ENCODE measurements at places on chromosomes 12 and 14.

- no peaks in the 10 kb centered on the region for H3K4me1 ChIP-seq
- no peak overlapping the region for H3K4me3 ChIP-seq
- DNase-seq: no peak
Observed at GRCh38 chr14:50649691-50650090, 18.4 kb downstream of the SAV1 start.

DNA sequence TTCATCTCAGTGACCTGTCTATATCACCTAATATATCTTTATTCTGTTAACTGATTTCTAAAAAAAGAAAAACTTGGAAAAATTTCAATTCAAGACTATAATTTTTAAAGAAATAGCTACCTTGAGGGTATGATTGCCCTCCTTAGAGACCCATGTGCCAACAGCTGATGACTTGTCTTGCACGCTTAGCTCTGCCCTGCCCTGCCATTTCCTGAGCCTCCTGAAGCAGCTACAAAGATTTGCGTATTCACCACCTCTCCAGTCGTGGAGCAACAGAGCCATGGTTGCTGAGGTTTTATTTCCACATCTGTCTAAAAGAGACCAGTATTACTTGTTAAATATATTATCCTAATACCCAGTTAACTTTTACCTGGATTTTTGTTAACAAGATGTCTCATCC is 91.7 kb upstream of the ATF1 start:
- no peaks in the 10 kb centered on the region for H3K27me3 ChIP-seq
- no peak for DNase-seq
- H3K4me3 ChIP-seq: no peak overlapping the region
- no peaks in the 10 kb centered on the region for H3K4me1 ChIP-seq
- H3K36me3 ChIP-seq: peaks cover 4% of the 10 kb centered on the region
- H3K27ac ChIP-seq: no peak overlapping the region

- H3K4me1 ChIP-seq: peaks cover 20% of the 10 kb centered on the region
- peak overlapping the region; percentile 60 for H3K4me3 ChIP-seq
- H3K27ac ChIP-seq: peak overlapping the region; percentile 94
- peak; percentile 41 for DNase-seq
- peaks cover 5% of the 10 kb centered on the region for H3K36me3 ChIP-seq
Observed at GRCh38 chr12:9864913-9865675, 4.1 kb downstream of the CLEC2B start.

DNA sequence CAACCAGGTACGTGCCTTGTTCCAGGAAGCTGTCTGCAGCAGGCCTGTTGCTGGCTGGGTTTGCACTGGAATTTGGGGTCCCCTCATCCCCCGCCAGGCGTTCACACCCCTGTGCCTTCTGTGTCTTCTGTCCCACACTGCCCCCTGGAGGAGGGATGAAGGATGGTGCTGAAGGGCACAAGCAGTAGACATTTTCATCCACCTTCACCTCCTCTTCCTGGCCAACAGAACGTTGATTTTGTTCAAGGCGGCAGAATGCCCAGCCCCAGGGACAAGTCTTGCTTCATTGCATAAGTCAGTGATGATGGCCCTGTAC is 122.1 kb downstream of the CALM1 start:
- H3K27ac ChIP-seq: no peak overlapping the region
- no peaks in the 10 kb centered on the region for H3K36me3 ChIP-seq
- peak; percentile 57 for DNase-seq
- no peaks in the 10 kb centered on the region for H3K4me1 ChIP-seq

- H3K4me1 ChIP-seq: no peaks in the 10 kb centered on the region
- no peak overlapping the region for H3K27ac ChIP-seq
- DNase-seq: no peak
- no peaks in the 10 kb centered on the region for H3K27me3 ChIP-seq
Observed at GRCh38 chr12:81987371-81987770, 228.2 kb upstream of the PPFIA2 start.

GRCh38 chr14:22668863-22669262 is 24.7 kb upstream of the OR6J1 start:
- no peak overlapping the region for H3K27ac ChIP-seq
- H3K27me3 ChIP-seq: no peaks in the 10 kb centered on the region
- no peaks in the 10 kb centered on the region for H3K36me3 ChIP-seq
- H3K4me1 ChIP-seq: no peaks in the 10 kb centered on the region
- no peak overlapping the region for H3K4me3 ChIP-seq

- no peaks in the 10 kb centered on the region for H3K27me3 ChIP-seq
- H3K27ac ChIP-seq: no peak overlapping the region
- no peak overlapping the region for H3K4me3 ChIP-seq
- no peaks in the 10 kb centered on the region for H3K4me1 ChIP-seq
- no peaks in the 10 kb centered on the region for H3K36me3 ChIP-seq
Observed at GRCh38 chr12:12294215-12295005, 27.6 kb upstream of the LRP6 start.

DNA sequence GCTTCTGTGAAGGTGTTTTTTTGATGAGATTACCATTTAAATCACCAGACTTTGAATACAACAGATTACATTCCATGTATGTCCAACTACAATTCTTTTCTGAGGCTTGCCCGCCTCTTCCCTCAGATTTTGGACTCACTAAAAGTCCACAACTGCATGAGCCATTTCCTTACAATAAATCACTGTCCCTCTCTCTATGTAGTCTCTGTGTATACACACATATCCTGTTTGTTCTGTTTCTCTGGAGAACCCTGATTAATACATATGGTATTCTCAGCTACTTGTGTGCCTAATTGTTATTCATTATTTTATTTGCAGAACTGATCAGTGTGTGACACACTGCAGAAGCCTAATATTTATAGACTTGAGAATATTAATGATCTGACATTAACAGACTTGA is 2.4 kb upstream of the MIPOL1 start:
- no peaks in the 10 kb centered on the region for H3K4me1 ChIP-seq
- H3K4me3 ChIP-seq: no peak overlapping the region
- no peaks in the 10 kb centered on the region for H3K36me3 ChIP-seq
- no peaks in the 10 kb centered on the region for H3K27me3 ChIP-seq

DNA sequence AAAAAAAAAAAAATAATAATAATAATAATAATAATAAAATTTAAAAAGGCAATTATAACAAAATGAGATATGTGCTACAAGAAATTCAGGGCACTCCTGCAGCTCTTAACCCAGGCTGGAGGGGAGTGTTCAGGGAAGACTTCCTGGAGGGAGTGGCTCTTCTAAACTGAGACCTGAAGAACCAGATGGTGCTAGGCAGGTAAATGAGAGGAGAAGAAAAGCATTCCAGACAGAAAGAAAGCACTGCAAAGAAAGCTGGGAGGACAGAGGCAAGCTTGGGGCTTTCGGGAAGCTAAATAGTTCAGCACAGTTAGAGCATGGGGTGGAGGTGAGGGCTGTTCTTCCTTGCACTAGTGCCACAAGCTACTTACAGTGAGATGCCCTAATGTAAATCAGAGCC is 9.9 kb upstream of the SRSF9 start:
- no peaks in the 10 kb centered on the region for H3K36me3 ChIP-seq
- no peaks in the 10 kb centered on the region for H3K4me1 ChIP-seq
- no peak for DNase-seq
- no peaks in the 10 kb centered on the region for H3K27me3 ChIP-seq
- no peak overlapping the region for H3K27ac ChIP-seq

DNA sequence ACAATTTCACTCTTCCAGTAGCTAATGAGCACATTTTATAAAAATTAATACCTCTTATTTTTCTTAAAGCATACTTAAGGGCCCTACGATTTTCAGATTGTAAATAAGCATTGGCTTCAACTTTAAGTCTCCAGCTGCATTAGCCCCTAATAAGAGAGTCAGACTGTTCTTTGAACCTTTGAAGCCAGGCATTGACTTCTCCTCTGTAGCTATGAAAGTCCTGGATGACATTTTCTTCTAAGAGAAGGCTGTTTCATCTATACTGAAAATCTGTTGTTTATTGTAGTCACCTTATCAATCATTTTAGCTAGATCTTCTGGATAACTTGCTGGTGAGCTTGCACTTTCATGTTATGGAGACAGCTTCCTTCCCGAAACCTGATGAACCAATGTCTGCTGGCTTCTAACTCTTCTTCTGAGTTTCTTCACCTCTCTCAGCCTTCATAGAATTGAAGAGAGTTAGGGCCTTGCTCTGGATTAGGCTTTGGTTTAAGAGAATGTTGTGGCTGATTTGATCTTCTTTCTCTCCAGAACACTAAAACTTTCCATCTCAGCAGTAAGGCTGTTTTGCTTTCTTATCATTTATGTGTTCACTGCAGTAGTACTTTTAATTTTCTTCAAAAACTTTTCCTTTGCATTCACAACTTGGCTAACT is 377.1 kb upstream of the RGS6 start:
- H3K36me3 ChIP-seq: no peaks in the 10 kb centered on the region
- H3K27me3 ChIP-seq: no peaks in the 10 kb centered on the region
- DNase-seq: no peak
- H3K4me1 ChIP-seq: peaks cover 30% of the 10 kb centered on the region

GRCh38 chr14:65101631-65102440 is 481 bp downstream of the MAX start:
- peak overlapping the region; percentile 70 for H3K4me3 ChIP-seq
- peak overlapping the region; percentile 100 for H3K27ac ChIP-seq
- no peaks in the 10 kb centered on the region for H3K36me3 ChIP-seq

- peaks cover 44% of the 10 kb centered on the region for H3K4me1 ChIP-seq
- peak overlapping the region; percentile 66 for H3K27ac ChIP-seq
- peaks cover 8% of the 10 kb centered on the region for H3K36me3 ChIP-seq
- peak overlapping the region; percentile 11 for H3K4me3 ChIP-seq
Observed at GRCh38 chr12:53222806-53223261, 9.2 kb downstream of the RARG start.

GRCh38 chr12:92224685-92225331 is 79.2 kb upstream of the BTG1 start:
- no peak overlapping the region for H3K27ac ChIP-seq
- H3K4me3 ChIP-seq: no peak overlapping the region
- no peaks in the 10 kb centered on the region for H3K4me1 ChIP-seq
- DNase-seq: no peak
- no peaks in the 10 kb centered on the region for H3K36me3 ChIP-seq
